ENCODE measurements at places on chromosomes 12 and 14.

- DNase-seq, result no peak
Measured at GRCh38 chr12:42912367-42912766, 322.8 kb upstream of the PRICKLE1 start.

DNA sequence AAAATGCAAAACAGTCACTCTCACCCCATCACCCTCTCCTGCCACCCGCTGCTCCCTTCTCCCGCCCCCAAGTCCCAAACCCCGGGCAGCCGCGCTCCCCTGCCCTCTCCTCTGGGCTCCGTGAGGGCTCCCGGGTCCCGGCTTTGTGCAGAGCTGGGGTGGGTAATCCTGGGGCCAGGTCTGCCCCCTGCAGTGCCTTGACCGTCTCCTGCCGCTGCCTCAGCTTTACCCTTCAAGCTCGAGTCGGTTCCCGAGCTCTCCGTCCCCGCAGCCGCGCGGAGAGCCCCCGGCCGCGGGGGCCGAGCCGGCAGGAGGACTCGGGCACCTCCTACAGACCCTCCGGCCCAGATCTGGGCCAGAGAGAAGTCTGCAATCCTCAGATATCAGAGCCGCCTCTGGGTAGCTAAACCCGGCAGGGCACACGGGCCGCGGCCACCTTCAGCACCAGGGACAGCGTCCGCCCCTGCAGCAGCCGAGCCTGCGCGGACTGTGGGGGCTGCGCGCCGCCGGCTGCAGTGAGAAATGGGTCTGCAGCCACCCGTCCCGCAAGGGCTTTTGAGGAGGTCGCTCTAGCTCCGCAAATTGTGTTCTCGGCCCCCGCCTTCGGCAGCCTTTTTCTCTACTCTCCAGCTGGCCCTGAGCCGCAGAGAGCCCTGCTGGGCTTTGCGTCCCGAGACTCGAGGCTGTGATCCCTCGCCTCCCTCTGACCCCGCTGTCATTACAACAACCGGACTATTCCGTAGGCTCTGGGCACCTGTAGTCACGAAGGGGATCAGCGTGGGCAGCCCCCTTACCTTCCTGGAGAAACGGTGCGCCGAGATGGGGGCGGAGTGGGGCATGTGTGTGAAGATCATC lies 1.2 kb downstream of the PRMT8 start:
- no peak for DNase-seq

DNA sequence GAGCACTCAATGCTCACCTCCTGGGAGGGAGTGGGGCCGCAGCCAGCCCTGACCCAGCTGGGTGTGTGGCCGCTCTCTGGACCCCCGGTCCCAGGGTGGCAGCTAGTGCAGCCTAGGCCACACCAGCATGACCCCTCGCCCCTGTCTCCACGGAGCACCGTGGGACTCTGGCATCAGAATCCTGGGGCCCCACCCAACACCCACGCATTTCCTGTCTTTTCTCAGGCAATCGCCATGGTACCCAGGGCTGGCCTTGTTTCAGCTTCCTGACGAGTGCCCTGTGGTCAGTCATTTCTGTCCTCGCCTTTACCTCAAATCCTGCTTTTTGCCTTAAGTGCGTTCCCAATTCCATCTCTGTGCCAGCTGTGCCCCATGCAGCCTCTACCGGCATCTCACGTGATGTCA lies 15.9 kb downstream of the PACS2 start:
- no peak for DNase-seq

- DNase-seq, result no peak
Measured at GRCh38 chr12:47202176-47202575, 122.4 kb upstream of the AMIGO2 start.

- DNase-seq, result no peak
Measured at GRCh38 chr14:101031186-101031585, 127.7 kb upstream of the RTL1 start.
